ENCODE measurements at places on chromosomes 7 and 10. TPM values are rescaled to one million over a fixed set of nuclear protein-coding genes. Genes with fewer than 3 reads are reported as not detected.

The BUD31 gene
- total RNA-seq = 145 TPM

The ZNF365 gene
- 1.5 TPM for total RNA-seq

The NAMPT gene
- 446 TPM for total RNA-seq

The RBAK gene
- total RNA-seq = 14.2 TPM

The TBX20 gene
- total RNA-seq = not detected

The GBX1 gene
- total RNA-seq = not detected

The CLIP2 gene
- total RNA-seq = 12.2 TPM

Data from natural killer cell treated with Interleukin-12 subunit alpha and Interleukin-12 subunit beta and Interleukin-15 and Interleukin-18, amount 100 ng/mL, for 72 hours (primary cell).